ENCODE measurements at places on chromosomes 2 and 18. TPM values are rescaled to one million over a fixed set of nuclear protein-coding genes. Genes with fewer than 3 reads are reported as not detected.

DNA sequence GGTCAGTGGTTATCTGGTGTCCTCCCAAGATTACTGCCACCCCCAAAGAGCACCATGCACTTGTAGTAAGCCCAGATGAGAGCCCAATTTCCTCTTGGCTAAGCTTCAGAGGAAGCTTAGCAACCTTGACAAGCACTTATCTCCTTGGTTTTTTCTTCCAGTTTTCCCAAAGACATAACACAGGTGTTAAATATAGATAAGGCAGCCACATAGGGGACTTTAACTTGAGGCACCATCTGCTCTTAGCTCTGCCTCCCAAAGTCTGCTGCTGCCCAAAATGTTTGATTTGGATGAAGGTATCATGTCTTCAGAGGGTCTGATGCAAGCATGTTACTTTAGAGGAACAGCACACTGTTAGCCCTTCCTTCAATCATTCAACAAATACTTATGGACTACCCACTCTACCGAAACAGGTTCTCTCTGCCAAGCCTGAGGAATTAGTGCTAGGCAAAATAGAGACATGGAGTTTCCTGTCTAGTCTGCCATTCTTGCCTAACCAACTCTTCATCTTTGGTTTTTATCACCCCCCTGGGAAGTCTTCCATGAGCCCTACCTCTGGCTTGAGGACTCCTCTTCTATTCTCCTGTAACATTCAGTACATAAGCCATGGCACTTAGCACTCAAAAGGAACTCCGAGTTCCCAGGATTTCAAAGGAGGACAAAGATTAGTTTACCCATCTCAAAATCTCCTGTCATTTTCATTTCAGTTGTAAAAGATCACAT, 73.7 kb downstream of the SP3 start:
- DNase-seq = no peak

DNA sequence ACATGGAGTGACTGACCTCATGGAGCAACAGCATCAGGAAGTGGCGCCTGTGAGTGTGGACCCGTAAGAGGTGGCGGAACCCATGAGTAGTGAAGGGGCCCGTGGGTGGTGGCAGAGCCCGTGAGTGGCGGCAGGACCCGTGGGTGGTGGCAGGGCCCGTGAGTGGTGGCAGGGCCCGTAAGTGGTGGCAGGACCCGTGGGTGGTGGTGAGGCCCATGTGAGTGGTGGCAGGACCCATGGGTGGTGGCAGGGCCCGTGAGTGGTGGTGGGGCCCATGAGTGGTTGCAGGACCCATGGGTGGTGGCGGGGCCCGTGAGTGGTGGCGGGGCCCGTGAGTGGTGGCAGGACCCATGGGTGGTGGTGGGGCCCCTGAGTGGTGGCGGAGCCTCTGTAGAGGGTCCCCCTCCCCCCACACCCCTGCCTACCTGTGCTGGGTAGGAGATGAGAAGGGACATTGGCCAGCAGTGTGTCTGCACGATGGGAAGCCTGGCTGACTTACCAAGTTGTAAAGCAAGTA, 407.7 kb upstream of the SALL3 start:
- DNase-seq = no peak

GRCh38 chr2:234910186-234910679, 41.6 kb upstream of the SH3BP4 start:
- no peak for DNase-seq

DNA sequence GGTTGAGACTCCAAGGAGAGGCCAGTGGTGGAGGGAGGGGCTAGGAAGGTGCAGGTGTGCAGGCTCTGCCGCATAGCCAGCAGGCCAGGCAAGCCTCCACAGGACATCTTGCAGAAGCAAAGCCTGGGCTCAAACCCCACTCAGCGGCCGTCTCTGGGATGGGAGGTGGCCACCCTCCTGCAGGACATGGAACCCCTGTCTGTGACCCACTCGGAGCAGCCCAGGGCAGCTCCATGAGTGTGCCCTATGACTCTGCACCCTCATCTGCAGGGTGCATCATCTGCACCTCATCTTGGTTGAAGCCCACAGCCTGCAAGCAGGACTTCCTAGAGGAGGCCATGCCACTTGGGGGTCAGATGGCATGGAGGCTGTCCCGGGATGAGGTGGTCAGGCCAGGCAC, 46.3 kb downstream of the GPC1 start:
- DNase-seq = no peak

DNA sequence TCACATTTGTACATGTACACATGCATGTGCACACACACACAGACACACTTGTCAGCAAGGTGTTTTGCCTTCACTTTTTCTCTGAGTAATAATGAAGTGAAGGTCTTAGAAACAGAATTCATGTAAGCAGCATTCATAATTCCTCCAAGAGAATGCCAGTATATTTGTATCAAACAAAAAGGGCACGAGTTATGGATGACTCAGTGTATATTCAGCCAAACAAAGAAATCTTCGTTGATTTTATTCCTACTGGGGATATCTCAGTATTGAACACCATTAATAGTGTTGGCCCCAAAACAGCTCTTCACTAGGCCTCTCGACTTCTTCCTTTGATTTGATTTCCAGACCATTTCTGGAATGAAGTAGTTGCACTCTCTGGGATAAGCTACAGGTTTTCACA, 125.3 kb downstream of the PIK3C3 start:
- DNase-seq = no peak

GRCh38 chr2:32894119-32894728, 52.5 kb upstream of the LTBP1 start:
- DNase-seq = no peak

The PCARE gene
- polyA plus RNA-seq = not detected

- DNase-seq = no peak
These were observed 8.6 kb downstream of the ARHGEF33 start for GRCh38 chr2:38898256-38898655.

- DNase-seq = peak; percentile 76
These were observed 29.6 kb downstream of the SH3BP4 start for GRCh38 chr2:234981197-234982095.

- no peak for DNase-seq
These were observed 84.9 kb upstream of the TGFA start for GRCh38 chr2:70638561-70638960.

GRCh38 chr2:237993701-237994100, 26.9 kb downstream of the UBE2F start:
- no peak for DNase-seq
